ENCODE measurements at places on chromosomes 16 and 17.

GRCh38 chr17:82374626-82375331, 3.2 kb downstream of the UTS2R start:
- DNase-seq: no peak

DNA sequence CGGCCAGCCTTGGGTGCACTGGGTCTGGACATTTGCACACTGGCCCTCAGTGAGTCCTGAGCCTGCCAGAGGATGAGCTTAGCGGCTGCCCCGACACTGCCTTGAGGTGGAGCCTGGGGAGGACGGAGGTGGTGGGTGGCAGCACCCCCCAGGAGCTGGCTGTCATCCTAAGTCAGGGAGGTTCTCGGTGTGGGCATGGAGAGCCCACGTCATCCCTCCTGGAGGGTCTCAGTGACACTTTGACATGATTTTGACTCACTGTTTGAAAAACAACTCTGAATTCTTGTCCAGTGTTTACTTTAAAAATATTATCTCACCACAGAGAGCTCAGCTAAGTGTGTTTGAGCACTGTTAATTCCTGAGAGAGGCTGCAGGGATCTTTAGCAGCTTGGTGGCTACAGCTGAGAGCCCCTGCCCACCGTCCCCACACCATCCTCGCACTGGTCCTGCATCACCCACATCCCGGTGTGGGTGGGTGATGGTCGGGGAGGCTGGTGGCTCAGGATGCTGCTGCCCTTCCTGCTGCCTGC, 63.1 kb downstream of the BANP start:
- no peak for DNase-seq

- no peak for DNase-seq
Observed at GRCh38 chr16:67243481-67243880, 3.8 kb downstream of the FHOD1 start.

DNA sequence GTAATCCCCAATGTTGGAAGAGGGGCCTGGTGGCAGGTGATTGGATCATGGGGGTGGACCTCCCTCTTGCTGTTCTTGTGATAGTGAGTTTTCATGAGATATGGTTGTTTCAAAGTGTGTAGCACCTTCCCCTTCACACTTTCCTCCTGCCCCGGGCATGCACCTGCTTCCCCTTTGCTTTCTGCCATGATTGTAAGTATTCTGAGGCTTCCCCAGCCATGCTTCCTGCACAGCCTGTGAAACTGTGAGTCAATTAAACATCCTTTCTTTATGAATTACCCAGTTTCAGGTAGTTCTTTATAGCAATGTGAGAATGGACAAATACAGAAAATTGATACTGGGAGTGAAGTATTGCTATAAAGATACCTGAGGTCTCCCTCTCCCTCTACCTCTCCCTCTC, 29.4 kb downstream of the RNF112 start:
- no peak for DNase-seq

GRCh38 chr17:61331886-61332285, 67.8 kb upstream of the TBX2 start:
- DNase-seq: no peak

DNA sequence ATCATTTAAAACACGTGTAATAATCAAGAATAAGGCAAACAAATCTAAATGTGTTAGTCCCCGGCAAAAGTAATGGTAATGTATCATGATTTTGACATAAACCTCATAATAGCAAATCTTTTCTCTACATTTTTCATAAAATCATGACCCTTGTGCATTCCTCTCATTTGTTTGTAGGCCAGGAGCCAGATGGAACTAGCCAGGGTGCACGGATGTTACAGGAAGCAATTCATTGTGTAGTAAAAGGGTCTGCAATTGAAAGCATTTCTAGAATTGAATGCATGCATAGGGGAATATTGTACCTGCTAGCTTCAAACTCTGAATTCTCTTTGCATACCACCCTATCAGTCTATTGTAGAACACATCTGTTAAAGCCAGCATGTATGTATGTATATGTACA, 66.6 kb downstream of the CNTNAP4 start:
- DNase-seq: no peak

DNA sequence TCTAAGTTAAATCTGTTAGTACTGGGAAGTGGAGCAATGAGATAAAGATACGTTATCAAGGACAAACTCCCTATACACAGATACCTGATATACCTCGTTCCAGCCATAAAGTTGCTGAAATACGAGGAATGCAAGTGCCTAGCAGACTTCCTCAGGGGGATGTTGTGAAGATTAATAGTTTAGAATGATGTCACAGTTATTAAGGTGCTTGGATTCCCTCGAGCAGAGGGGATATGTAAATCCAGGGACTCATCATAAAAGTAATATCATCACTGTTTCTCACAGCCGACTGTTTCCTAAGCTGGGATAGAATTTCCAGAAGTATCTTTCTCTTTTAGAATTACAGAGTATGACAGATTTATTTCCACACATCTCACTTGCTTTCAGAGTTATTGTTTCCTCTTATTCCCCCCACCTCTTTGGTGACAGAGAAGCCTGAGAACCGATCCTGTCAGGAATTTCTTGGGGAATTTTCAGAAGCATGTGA, 28.4 kb upstream of the ZFHX3 start:
- no peak for DNase-seq

DNA sequence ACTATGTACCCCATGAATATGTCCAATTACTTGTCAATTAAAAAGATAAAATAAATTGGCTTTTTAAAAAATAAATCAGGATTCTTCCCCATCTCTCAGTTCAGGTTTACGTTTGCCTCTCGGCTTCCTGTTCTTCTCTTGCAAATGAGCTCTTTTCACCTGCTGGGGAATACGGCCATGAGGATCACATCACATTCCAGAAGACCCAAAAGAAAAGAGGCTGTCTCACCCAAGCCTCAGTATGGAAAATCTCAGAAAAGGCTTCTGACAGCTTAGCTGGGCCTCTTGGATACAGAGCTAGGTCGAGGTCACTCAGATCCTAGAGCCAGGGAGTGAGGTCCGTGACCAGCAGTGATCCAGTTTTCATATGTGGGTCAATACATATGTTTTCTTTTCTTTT, 171.2 kb upstream of the SDK2 start:
- DNase-seq: no peak

- DNase-seq: no peak
Observed at GRCh38 chr16:50611332-50611934, 63.2 kb downstream of the NKD1 start.

GRCh38 chr17:35377706-35378105, 4.3 kb upstream of the SLFN11 start:
- DNase-seq: no peak

- peak; percentile 19 for DNase-seq
Observed at GRCh38 chr16:88086571-88087516, 135.6 kb downstream of the BANP start.

DNA sequence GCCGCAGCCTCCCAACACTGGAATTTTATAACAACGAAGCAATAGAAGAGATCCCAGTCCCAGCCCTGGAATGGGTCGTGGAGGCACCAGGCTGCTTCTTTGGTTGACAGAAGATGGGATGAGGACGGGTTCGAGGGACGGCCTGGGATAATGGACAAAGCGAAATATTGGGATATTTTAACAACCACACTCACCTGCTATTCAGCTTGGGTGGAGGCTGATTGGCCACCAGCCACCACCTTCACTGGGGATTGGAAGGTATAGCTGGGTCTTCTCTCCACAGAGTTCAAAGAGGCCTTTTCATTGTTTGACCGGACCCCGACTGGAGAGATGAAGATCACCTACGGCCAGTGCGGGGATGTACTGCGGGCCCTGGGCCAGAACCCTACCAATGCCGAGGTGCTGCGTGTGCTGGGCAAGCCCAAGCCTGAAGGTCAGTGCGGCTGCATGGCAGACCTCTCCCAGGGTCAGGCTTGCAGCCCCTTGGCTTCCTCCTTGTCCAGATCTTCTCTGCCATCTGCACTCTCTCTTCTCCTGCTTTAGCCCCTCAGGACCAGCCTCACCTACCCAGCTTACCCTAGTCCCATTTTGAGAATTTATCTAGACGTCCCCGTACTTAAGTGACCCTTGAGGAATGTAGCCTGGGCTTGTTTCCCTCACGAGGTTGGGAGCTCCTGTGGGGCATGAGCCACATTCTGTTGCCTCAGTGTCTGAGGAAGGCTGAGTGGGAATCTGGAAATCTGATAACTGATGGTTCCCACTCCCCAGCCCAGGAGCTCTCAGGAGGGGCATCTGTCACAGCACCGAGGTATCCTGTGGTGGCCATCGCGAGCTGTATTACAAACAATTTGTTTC, 10.7 kb downstream of the MYL4 start:
- DNase-seq: no peak

GRCh38 chr16:47016700-47017133, 43.2 kb upstream of the DNAJA2 start:
- DNase-seq: no peak

DNA sequence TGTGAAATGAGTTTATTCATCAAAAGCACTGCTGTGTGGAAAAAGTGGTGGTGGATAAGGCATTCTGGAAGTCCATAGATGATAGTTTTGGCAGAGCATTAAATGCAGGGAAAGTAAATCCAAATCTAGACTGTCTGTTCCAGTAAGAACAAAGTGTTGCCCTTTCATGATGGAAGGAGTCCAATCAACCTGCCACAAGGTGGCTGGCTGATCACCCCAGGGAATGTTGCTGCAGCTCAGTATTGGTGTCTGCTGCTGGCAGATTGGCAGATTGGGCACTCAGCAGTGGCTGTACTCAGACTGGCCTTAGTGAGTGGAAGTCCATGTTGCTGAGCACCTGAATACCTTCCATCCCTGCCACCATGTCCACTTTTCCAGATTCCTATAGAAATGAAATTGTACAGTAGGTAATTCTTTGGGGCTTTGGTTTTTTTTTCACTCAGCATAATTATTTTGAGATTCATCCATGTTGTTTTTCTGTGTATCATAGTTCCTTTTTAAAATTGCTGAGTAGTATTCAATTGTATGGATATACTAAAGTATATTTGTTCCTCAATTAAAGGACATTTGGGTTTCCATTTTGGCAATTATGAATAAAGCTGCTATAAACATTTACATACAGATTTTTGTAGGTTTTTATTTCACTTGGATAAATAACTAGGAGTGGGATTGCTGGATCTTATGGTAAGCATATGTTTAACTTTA, 14.3 kb downstream of the DYNLL2 start:
- no peak for DNase-seq

- no peak for DNase-seq
Observed at GRCh38 chr16:4987250-4987579, 29.1 kb downstream of the SEC14L5 start.

- DNase-seq: no peak
Observed at GRCh38 chr16:82201351-82201750, 31.3 kb upstream of the MPHOSPH6 start.

DNA sequence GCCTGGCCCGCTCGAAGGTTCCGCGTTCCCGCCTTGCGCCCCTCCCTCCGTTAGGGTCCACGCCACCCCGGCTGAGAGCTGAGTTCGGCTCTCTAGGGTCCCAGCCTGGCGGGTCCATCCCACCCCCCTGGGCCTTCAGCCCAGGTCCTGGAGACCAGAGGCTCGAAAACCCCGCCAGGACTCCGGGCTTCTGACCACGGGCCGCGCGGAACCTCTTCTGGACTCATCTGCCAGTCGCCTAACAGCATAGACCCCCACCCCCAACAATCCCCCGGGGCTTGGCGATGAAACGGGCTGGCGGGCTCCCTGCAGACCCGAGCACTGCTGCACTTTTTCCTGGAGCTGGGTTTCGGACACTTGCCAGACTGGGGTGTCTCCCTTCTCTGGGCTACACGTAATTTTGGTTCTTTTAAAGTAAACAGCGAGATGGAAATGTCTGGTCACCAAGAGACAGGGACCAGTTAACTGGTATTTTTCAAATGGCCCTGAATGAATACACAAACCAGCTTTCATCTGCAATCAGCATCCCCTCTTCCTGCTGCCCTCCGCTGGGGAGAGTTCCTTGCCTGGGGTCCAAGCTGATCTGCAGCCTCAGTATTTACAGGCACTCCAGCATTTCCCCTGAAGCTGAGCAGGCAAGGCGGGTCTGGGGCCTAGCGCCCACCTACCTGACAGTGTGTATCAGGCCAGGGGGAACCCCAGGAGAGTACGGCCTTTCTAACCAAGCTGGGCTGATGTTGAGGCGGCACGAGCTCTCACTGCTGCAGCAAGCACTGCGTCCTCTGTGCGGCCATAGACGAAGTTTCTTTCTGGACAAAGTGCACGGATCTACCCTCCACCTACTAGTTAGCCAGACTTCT, 639 bp upstream of the TRIM65 start:
- DNase-seq: peak; percentile 20

DNA sequence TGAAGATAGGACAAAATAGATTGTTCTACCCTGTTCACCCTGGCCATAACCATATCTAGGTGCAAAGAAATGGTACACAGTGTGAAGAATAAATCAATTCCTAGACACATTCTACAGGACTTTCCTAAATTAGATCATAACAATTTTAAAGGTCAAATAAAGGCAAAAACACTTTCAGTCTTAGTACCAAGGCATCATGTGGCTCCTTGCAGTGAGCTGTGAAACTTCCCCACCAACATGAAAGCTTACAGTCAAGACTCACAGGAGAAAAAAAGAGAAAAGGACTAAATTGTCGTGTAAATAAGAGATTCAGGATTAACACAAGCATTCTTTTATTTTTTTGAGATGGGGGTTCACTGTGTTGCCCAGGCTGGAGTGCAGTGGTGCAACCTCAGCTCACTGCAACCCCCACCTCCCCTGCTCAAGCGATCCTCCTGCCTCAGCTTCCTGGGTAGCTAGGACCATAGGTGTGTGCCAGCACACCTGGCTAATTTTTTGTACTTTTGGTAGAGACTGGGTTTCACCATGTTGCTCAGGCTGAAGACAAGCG, 14.2 kb downstream of the NSMCE1 start:
- DNase-seq: no peak

DNA sequence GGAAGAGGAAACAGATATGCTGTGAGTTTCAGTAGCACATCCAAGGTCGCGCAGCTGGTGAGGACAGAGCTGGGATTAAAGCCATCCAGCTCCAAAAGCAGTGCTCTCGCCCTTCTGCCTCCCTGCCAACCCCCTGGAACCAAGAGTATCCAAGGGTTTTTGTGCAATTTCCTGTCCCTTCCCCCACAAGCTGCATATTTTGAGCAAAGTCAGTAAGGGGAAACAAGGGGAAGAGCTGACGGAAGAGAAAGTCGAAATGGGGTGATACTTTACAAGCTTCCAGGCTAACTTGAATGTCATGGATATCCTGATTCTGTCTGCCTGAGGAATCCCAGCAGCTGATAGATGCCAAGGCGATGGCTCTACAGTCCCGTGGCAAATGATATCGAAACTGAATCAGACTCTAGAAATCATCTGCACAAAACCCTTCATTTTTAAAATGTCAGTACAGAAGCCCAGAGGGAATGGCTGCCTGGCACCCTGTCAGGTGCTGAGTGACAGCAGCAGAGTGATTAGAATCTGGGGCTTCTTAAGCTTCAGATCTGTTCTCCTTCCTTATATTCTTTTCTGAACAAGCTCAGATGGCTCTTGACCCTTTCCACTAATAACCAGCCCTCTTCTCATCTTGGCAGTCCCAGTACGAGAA, 42.9 kb upstream of the TEKT3 start:
- DNase-seq: no peak

- no peak for DNase-seq
Observed at GRCh38 chr16:31704138-31704537, 169.5 kb upstream of the ZNF267 start.

DNA sequence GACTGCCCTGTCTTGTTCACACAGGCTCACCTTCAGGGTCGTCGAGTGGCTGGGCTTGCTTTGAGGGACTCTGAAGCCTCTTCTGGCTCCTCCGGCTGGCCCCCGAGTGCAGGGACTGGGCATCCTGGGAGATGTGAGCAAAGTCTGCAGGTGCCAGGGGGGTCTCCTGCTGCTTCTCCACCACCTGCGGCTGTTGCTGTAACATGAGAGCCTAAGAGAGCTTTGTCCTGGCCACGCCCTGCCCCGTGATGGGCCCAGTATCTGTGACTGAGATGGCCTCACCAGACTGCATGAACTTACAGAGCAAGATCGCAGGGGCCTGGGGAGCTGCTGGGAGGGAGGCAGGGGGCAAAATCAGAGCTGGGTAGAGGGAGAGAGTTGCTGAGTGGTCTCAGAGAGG, 12.5 kb downstream of the ERN2 start:
- no peak for DNase-seq
